ENCODE measurements at places on chromosomes 12 and 14.

DNA sequence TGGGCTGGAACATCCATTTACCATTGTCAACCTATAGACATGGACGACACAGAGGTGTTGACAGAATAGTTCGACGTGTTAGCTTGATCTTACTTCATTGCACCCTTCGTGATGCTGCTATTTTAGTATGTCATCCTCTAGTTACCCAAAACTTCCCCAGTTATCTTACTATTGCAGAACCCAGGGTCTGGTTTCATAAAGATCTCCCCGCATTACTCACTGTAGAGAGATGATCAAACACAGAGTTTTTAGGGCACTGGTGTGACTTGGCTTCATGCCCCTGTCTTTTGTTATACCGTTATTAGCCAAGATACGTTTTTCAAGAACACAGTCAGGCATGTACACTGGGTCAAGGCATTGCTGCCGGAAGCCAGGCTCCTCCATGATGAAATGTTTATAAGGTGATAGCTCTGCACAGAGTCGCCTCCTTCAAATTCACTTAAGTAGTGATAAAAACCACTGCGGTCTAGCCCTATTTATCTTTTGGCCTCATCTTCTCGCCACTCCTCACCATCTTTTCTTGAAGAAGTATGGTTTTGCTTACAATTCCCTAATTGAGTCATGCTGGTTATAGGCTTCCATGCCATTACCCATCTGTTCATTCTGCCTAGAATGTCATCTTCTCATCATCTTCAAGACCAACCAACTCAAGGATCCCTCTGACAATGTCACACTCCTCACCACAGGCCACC, 1127.9 kb downstream of the VRK1 start:
- DNase-seq = no peak

GRCh38 chr12:47823422-47824086, 3.9 kb upstream of the HDAC7 start:
- no peak for DNase-seq

DNA sequence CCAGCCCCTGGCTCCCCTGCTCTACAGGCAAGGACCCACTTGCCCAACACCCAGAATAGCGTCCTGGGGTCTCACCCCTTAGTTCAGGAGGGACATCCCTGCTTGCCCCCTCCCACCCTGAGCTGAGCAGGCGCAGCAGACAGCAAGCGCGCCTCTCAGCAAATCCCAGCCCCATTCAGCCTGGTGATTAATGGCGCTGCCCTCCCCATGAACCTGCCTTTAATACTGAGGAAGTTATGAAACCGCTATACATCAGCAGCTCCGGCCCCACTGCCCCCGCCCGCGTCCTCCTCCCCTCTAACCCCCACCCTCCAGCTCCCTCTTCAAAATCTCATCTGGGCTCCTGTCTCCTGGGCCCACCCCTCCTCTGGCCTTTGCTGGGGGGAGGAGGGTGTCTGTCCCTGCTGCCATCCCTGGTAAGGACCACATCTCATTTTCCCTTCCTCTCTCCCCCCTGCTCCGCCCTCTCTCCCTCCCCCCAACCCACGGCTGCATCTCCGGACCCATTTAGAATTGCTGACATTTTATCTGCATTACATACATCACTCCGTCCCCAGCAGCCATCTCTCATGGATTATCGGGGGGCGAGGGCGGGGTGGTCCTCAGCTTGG, 7.1 kb upstream of the SMUG1 start:
- DNase-seq = no peak

DNA sequence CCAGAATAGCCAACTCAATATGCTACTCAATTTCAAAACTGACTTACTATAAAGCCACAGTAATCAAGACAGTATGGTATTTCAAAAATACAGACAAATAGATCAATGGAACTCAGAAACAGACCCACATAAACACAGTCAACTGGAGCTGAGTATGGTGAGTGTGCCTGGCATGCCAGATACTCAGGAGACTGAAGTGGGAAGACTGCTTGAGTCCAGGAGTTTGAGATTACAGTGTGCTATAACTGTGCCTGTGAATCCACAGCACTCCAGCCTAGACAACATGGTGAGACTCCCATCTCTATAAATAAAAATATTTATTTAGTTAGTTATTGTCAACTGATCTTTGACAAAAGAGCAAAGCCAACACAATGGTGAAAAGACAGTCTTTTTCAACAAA, 81.8 kb downstream of the NUMB start:
- no peak for DNase-seq

DNA sequence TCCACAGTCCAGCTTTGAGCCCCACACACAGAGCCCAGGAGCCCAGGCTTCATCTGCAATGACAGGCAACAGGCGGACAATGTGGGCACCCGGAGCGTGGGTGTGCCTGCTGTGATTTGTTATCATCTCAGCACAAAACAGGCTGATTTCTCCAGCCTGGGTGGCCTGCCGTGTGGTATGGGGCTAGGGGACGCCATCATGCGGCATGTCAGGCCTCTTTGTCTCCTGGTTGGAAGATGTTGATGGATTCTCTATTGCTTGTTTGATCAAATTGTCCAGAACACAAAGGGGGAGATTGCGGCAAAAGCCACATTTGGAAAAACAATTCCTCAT, 147.1 kb downstream of the KIF26A start:
- DNase-seq = no peak

GRCh38 chr12:53324113-53324778, 2.8 kb upstream of the AAAS start:
- DNase-seq = peak; percentile 52

GRCh38 chr14:68798621-68799020, 5.8 kb upstream of the ZFP36L1 start:
- DNase-seq = no peak

- no peak for DNase-seq
These were observed 11.8 kb upstream of the HIP1R start for GRCh38 chr12:122823429-122823828.

- no peak for DNase-seq
These were observed 18.8 kb downstream of the ASPG start for GRCh38 chr14:104104076-104104901.

DNA sequence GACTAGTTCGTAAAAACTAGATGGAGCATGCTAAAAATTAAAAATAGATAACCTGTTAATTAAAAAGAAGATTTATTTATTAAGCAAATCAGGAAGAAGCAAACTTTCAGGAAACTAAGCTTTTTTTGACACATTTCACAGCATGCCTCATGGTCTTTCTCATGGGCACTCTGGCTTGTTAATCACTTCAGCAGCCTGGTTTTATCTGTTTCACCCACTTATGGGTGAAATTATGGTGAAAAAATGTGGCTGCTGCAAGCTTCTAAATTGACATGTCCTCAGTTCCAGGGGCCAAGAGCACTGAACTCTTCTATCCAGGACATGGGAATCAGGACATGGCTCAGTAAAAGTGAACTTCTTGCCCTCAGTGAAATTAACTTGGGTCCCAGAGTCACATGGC, 468.6 kb upstream of the SYT1 start:
- no peak for DNase-seq

GRCh38 chr12:79127271-79127751, 262.7 kb downstream of the SYT1 start:
- DNase-seq = no peak

GRCh38 chr12:128619263-128619662, 204.5 kb downstream of the SLC15A4 start:
- no peak for DNase-seq

DNA sequence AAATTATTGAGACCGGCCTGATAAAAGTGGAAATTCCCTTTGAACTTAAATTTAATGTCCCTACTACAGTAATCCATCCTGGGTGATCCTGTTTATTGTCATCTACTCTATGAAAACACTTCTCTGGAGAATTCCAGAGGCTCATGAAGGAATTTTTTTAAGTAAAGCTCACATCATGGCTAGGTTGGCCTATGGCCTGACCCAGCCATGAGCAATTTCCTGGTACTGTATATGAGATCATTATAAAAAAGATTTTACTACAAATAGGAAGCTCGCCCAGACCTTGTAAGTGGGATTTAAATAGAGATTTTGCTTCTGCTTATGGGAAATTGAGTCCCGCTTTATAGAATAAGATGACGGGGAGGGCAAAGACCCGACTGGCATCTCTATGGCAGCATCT, 215.5 kb downstream of the DPF3 start:
- no peak for DNase-seq

- no peak for DNase-seq
These were observed 25.3 kb upstream of the TMEM260 start for GRCh38 chr14:56554301-56554700.

DNA sequence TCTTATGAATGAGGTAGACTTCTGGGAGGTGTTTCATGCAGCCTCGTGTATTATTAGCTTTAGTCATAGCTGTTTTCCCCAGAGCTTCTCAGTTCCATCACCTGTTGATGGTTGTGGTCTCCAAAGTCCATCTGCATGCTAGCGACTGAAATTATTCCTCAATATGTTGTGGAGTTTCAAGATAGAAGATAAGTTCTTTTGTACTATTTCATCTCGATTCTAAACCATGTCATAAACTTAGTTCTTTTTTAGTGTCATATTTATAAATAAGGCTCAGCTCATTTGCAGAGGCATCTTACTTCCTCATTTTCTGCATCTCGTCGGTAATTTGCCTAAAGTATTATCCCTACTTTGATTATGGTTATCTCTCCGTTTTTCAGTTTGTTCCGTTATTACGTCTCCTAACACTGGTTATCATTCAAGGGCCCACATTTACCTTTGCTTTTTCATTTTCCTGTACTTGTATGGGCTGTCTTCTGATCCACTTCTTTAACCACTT, 119.1 kb downstream of the ITPR2 start:
- no peak for DNase-seq

- DNase-seq = no peak
These were observed 33.2 kb upstream of the STRN3 start for GRCh38 chr14:31059152-31059924.

- DNase-seq = no peak
These were observed 14.3 kb downstream of the EXOC3L4 start for GRCh38 chr14:103108749-103109207.

DNA sequence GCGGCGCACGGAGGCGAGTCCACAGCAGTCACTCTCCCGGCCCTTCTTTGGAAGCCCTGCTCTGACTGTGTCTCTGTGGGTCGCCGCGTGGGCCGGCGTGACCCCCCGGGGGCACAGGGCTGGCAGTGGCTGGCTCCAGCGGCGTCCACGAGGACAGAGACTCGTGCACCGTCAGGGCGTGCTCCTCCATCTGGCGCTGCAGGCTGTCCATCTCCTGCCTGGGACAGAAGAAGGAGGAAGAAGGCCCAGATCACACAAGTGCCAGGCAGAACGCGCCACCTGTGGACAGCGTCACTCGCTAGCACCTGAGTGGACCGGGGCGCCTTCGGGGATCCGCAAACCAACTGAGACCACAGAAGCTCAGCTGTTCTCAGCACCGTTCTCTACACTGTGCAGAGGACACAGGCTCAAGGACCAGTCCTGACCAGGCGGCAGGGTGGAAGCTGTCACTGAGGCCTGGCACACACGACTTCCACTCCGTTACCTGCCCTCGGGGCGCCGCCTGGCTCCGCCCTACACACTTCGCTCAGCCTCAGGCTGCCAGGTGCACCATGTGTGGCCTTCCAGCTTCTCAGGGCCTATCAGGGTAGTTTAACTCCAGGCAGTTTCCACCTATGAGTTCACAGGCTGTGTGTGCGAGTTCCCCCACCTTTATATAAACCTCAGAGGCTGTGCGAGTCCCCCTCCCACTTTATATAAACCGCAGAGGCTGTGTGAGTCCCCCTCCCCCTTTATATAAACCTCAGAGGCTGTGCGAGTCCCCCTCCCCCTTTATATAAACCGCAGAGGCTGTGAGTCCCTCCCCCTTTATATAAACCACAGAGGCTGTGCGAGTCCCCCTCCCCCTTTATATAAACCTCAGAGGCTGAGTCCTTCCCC, 11.7 kb upstream of the ANKLE2 start:
- DNase-seq = no peak

GRCh38 chr12:100128512-100128908, 14.2 kb downstream of the BLTP3B start:
- no peak for DNase-seq

GRCh38 chr12:44000309-44000952, 164.6 kb downstream of the TMEM117 start:
- no peak for DNase-seq

GRCh38 chr12:85993746-85994145, 119.7 kb downstream of the NTS start:
- DNase-seq = no peak

DNA sequence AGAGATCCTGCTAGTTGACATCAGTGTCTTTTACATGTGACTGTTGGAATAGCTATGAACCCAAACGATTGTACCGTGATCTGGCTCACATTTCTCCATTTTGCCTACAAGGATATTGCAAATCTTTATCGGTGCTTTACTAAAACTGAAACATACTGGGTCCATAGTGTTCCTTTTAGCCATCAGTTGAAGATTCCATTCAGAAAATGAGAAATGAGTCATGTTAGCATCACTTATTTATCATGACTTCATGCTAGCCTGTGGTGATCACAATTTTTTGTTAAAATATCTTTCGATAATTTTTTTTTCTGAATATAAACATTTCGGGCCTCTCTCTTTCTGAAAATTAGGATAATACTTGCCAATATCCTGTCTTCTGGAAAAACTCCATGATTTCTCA, 210.3 kb downstream of the EGLN3 start:
- DNase-seq = no peak

GRCh38 chr12:92331383-92331782, 185.7 kb upstream of the BTG1 start:
- no peak for DNase-seq

Measured in activated effector memory CD4-positive, alpha-beta T cell treated with Interleukin-2 at 50 U/mL for 16 hours (primary cell).